Activated T-helper 9 cell treated with anti-CD3 and anti-CD28 coated beads, Interleukin-2, amount 50 U/mL, for 16 hours (primary cell): ENCODE measurements at places on chromosomes 1 and 21.

DNA sequence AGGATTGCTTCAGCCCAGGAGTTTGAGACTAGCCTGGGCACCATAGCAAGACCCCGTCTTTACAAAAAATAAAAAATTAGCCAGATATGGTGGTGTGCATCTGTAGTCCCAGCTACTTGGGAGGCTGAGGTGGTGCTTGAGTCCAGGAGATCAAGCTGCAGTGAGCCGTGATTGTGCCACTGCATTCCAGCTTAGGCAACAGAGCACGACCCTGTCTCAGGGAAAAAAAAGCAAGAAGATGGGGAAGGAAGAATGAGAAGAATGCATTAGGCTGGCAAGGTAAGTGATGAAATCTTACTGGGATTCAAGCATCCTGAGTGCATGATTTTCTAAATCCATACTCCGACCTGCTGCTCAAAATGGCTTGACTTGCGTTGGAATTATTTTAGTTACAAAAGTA lies 6.8 kb downstream of the PCP4L1 start:
- DNase-seq, result no peak

DNA sequence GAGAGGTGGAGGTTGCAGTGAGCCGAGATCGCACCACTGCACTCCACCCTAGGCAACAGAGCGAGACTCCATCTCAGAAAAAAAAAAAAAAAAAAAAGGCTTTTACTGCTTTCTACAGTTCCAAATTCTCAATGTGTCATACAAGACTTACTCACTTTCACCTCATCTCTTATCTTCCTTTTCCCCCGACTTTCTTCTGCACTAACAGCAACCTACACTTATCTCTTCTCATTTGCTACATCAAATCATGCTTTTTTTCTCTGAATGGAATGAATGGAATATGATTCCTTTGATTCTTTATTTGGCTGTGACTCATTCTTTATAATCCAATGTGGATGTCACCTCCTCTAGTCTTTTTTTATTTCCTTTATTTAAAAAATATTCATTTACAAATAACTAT lies 168.4 kb upstream of the DMRTA2 start:
- no peak for DNase-seq

- no peak for DNase-seq
These were observed 49.3 kb downstream of the SCP2 start for GRCh38 chr1:52976183-52977035.

GRCh38 chr1:10866321-10867093 lies 70.1 kb upstream of the CASZ1 start:
- peak; percentile 6 for DNase-seq

DNA sequence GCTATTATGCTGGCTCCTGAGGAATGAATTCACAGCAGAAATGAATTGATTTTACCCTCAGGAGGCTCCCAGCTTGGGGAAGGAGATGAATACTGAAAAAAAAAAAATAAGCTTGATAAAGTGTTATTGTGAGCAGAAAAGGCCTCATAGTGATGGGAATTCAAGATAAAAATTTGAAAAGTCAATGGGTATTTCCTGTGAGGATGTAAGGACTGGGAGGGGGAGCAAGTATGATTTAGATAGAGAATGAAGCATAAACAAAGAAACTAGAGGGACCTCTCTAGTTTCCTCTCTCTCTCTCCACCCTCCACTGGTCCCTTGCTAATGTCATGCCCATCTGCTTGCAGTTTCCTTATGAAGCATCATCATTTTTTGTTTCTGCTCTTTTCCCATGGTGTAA lies 439.0 kb upstream of the PLXNA2 start:
- no peak for DNase-seq

DNA sequence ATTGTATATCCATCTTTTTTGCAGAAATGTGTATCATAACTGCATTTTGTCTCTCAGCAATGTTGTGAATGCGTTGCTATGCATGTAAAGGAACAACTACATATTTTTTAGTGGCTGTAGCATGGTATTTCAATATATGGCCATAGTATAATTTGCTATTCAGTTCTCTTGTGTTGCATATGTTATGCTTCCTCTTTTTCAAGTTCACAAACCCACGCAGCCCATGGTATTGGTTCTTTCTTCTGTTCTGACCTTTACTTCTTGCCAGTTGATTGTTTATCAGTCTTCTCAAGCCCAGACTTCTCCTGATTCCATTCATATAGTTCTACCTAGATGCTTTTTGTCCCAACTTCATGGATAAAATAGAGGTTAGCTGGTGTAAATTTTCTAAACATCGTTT lies 6.1 kb downstream of the SLC22A15 start:
- DNase-seq, result no peak

- DNase-seq, result peak; percentile 18
These were observed 49.5 kb downstream of the LUZP1 start for GRCh38 chr1:23118957-23119792.
